ENCODE measurements at places on chromosomes 2 and 18. TPM values are rescaled to one million over a fixed set of nuclear protein-coding genes. Genes with fewer than 3 reads are reported as not detected.

DNA sequence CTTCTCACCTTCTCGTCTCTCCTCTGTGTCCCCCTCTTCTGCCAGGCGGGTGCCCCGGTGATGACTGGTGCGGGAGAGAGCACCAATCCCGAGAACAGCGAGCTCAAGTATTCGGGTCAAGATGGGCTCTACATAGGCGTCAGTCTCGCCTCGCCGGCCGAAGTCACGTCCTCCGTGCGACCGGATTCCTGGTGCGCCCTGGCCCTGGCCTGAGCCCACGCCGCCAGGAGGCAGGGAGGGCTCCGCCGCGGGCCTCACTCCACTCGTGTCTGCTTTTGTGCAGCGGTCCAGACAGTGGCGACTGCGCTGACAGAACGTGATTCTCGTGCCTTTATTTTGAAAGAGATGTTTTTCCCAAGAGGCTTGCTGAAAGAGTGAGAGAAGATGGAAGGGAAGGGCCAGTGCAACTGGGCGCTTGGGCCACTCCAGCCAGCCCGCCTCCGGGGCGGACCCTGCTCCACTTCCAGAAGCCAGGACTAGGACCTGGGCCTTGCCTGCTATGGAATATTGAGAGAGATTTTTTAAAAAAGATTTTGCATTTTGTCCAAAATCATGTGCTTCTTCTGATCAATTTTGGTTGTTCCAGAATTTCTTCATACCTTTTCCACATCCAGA lies 31.3 kb downstream of the GATA6 start:
- DNase-seq, result no peak

DNA sequence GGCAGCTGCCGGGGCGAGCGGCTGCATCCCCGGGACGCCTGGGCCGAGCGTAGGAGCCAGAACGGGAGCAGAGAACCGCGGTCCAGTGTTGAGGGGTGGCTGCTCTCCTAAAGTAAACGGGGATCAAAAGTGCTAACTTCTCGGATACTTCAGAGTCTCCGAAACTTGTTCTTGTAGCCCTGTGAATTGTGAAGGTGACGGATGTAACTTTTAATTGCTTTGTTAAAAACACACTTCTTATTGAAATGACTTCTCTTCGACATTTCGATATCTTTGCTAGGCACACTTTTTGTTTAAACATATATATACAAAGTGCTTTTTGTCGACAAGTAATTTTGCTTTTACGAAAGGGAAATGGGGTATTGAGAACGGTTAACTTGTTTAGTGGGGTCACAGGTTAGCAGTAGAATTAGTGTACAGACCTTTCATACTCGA lies 540 bp downstream of the ATP9B start:
- DNase-seq, result no peak

GRCh38 chr2:195520671-195521155 lies 136.3 kb upstream of the SLC39A10 start:
- no peak for DNase-seq

DNA sequence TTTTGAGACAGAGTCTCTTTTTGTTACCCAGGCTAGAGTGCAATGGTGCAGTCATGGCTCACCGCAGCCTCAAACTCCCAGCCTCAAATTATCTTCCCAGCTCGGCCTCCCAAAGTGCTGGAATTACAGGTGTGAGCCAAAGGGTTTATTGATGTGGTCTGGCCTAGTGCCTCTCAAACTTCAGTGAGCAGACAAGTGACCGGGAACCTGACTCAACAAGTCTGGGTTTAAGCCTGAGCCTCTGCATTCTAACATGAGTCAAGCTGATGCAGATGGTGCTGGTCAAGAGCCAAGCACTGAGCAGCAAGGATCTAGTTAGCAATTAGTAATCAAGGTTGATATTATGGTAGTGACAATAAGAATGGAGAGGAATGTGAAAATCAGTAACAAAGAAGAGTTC lies 21.3 kb downstream of the CDK15 start:
- no peak for DNase-seq

DNA sequence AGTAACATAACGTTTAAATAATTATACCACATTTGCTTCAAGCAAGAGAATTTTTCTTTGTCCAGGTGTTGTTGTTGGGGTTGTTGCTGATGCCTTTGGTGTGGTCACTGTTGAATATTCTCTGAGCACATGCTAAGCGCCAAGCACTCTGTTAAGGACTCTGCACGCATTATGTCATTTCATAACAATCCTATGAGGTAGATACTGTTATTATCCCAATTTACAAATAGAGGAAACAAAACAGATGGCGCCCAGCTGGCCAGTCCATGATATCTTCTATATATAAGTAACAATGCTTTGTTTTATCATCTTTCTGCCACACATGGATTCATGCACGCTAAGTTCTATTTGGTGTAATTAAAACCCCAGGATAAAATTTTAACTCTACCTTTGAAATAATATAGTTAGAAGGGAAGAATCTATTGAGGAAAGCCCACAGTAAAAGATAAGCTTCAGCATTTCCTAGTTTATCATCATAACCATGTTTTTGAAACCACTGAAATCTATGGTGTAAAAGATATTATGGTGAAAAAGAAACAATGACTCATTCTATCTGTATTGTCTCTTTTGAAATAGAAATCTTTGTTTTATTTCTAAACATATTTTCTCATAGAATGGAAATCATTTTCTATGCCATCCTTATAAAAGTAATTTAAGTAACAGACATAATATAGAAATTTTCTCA lies 199.7 kb downstream of the PID1 start:
- no peak for DNase-seq

- DNase-seq, result no peak
Observed at GRCh38 chr18:67043276-67043675, 439.4 kb upstream of the CDH19 start.

DNA sequence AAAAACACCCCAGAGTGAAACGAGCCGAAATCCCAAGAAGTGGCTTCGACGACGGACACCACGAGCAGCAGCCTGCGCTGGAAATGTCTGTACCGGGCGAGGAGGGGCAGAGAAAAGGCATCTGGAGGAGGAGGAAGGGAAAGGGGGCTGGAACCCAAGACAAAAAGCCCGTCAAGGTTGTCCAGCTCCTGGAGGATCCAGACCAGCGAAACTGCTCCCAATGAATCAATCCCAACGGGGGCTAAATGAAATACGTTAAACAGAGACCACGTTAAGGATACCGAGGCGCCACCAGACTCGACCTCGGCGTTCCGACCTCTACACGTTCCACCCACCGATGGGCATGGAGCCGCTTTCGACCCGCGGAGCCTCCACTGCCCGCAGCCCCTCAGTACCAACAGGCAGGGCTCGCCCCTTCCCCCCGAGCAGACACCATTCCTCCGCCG lies 400 bp downstream of the CCDC88A start:
- DNase-seq, result peak; percentile 13

DNA sequence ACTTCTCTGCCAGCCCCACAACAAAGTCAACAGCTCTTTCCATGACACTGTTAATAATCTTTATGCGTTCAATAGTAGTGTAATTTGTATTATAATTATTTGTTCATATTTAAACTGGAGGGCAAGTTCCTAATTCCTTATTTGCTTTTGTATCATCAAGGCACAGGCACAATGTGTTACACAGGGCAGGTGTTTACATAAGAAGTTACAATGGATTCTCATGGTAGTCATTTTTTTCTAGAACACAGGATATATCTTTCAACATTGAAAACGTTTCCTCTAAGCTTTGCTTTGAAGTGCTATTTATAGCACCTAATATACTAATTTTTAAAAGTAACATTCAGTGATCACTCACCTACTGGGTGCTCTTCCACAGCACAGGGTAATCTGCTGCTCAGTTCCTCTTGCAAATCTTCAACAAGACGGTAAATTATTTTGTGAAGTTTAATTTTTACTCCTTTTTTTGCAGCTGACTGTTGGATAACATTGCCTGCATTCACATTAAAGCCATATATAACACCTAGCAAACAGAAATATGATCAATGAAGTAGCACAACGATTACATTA lies 7.3 kb downstream of the RPS27A start:
- DNase-seq, result no peak

DNA sequence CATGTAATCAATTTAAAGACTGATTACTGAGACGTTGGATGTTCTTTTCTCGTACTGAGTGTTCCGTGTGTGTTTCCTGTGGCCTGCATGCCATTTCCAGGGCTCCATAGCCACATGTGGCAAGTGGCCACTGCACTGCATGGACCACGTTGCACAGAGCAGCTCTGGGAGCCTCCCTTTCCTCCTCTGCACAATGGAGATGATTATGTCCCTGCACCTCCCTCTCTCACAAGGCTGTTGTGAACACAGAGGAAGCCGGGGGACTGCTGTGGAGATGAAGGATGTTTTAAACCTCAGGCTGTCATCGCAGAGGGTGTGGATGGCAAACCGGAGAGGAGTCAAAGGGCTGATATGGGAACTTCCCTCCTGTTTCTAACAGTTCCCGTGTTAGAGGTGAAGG lies 87.7 kb downstream of the TGOLN2 start:
- no peak for DNase-seq

DNA sequence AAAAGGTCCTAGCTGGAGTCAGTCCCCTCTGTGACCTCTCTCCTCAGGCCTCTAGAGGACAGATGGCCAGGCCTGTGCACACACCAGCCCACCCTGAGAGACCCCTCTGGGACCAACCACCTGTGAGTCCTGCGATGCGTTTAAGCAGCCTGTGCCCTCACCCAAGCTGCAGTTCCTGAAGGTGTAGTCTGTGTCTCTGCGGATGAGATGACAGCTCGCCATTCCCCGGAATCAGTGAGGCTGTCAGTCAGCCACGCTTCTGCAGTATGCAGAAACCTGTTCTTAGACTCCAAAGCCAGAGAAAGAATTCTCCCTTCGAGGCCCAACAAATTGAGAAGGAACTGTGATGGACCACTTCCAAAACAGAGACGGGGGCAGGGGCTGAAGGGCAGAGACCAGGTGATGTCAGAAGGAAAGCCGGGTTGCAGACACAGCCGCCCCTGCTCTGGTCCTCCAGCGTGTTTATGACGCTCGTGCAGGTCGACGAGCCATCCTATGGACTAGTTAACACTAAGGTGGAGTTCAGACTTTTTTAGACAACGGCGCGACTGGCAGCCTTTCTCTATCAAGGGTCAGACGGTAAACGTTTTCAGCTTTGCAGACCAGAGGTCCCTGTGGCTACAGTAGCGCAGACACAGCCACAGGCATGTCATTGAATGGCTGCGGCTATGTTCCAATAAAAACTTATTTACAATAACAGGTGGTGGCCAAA lies 10.2 kb downstream of the MTERF4 start:
- DNase-seq, result no peak

DNA sequence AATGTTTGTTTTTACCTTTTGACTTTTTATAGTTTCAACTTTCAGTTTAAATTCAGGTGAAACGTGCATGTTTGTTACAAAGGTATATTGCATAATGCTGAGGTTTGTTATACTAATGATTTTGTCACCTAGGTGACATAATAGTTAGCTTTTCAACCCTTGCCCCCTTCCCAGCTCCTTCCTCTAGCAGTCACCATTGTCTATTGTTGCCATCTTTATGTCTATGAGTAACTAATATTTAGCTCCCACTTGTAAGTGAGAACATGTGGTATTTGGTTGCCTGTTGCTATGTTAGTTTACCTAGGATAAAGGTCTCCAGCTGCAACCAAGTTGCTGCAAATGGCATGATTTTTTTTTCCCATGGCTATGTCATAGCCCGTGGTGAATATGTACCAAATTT lies 322.3 kb upstream of the SETBP1 start:
- DNase-seq, result no peak

- DNase-seq, result no peak
Observed at GRCh38 chr2:137525641-137526190, 438.6 kb upstream of the HNMT start.

- no peak for DNase-seq
Observed at GRCh38 chr2:181958726-181959125, 26.9 kb upstream of the PPP1R1C start.

DNA sequence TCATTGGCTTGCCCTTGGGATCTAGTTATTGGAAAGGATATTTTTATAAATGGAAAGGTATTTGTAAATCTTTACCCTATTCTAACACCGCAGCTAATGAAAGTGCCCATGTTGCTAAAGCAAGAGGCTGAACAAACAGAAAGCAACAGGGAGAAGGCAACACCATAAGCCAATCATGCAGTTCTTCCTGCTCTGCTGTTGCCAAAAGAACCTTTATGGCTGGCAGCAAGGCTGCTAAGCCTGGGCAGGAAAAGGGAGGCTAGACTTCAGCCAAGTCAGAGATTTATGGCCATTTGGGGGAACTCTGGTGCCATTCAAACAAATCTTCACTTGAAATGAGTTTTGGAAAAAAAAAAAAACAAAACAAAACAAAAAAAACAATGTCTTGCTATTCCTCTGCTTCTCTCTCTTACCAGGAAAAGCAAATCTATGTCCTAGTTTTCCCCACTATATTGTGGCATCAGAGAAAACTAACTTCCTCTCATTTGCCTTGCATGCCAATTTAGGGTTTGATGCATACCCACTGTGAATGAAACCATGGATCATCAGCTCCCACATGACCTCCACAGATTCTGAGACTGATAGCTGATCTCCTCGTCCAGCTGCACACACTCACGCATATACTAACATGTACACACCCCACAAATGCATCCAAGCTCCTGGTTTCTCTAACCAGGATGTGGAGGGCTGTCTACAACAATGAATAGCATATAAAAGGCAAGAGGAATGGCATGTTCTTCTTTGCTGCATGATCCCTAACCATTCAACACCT lies 179.3 kb downstream of the C1D start:
- peak; percentile 81 for DNase-seq

DNA sequence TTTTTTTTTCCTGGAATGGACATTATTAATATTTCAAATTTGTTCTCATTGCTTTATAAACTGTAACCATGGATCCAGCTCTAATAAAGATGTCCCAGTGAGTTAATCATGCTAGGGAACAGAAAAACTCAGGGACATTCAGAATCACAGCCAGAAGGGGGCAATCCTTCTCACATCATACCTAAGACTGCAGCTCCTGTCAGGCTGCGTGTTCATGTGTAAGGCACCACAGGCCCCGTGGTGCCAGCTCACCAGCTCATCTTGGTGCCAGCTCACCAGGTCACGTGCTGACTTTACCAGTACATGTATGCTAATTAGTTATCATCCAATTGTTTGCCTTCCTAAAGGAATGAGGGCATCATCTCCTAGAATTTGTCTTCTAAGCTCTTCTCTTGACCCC lies 84.7 kb upstream of the NEDD4L start:
- DNase-seq, result peak; percentile 30

DNA sequence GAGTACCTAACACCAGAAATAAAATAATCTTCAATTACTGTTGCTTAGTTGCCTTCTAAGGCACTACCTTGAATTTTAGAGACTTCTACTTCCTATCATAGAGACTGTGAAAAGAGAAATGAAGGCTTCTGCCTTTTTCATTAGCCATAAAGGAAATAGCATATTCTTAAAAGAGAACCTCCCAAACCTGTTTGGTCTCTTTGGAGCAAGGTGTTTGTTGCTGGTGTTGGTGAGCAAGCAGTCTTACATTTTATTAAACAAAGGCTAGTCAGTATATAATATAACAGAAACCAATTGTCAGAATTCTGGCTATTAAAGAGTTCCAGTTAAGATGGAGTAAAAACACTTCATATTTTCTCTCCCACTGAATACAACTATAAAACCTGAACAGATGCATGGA lies 116.4 kb downstream of the TAF4B start:
- no peak for DNase-seq

GRCh38 chr2:135485441-135485840 lies 45.6 kb downstream of the ZRANB3 start:
- no peak for DNase-seq

- DNase-seq, result no peak
Observed at GRCh38 chr2:182064019-182064778, 78.5 kb downstream of the PPP1R1C start.

Gene QPCT
- total RNA-seq, result 16.5 TPM

Gene TRAPPC8
- 81.3 TPM for total RNA-seq

Gene UGT1A8
- total RNA-seq, result not detected

Gene ACTR2
- 84.7 TPM for total RNA-seq

Gene BOLL
- total RNA-seq, result not detected

Data from cerebellum (tissue), 4 donors.